NB4 (cell line): ENCODE measurements at places on chromosomes 12 and 14.

GRCh38 chr12:58819345-58819744 lies 101.0 kb downstream of the LRIG3 start:
- DNase-seq, result no peak

GRCh38 chr14:67429510-67430205 lies 17.7 kb upstream of the PLEK2 start:
- no peak for DNase-seq

GRCh38 chr14:43669355-43669754 lies 837.7 kb downstream of the FSCB start:
- no peak for DNase-seq

DNA sequence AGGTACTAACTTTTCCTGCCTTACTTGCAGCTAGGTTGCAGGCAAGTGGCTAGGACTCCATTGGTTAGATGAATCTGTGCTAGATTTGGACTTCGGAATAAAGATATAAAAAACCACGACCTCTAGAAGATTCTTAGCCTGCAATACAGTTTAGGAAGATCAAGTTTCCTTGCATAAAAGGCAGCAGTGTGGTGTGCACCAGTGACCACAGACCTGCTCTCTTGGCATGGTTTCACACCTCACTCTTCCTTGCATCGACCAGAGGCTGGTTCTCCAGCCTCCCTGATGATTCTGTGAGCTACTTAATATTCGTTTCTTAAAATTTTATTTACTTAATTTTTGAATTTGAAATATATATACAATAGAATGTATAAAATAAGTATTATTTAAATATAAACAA lies 9.8 kb downstream of the KLHDC1 start:
- no peak for DNase-seq

- no peak for DNase-seq
Measured at GRCh38 chr14:24334431-24335291, at the start of gene ADCY4. TSS of gene ADCY4 (minus strand) at chr14:24335071. CDS start at chr14:24334652, 419 bp downstream.

- DNase-seq, result no peak
Measured at GRCh38 chr12:16756833-16757555, 151.0 kb upstream of the LMO3 start.

GRCh38 chr14:71693381-71693780 lies 238.8 kb upstream of the RGS6 start:
- peak; percentile 14 for DNase-seq

- no peak for DNase-seq
Measured at GRCh38 chr12:119668324-119668841, 450 bp downstream of the PRKAB1 start.

DNA sequence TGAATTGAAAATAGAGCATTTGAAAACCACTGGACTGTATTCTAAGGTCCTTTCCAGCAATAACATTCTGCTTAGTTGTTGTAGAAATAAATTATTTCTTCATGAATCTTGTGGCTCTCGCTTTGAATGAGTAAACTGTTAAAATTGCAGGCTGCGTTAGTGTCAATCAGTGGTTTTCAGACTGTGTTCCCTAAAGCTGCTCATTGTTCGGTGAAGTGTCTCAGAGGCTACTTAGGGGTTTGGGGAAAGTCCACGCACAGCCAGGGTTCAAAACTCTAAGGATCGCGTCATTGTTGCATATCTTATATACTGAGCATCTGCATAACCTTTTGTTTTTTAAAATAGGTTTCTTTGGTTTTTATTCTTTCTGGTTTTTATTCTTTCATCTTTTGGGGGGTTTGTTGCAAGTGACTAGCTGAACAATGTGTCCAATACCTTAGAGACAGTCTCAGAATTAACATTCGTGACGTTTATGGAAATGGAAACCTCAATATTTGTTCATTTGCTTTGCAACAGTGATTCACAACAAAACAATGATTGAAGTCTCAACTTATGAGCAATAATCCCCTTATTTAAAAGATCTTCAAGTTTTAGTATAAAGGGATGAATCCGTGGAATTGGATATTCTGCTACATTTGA lies 108.1 kb downstream of the TTLL5 start:
- no peak for DNase-seq

DNA sequence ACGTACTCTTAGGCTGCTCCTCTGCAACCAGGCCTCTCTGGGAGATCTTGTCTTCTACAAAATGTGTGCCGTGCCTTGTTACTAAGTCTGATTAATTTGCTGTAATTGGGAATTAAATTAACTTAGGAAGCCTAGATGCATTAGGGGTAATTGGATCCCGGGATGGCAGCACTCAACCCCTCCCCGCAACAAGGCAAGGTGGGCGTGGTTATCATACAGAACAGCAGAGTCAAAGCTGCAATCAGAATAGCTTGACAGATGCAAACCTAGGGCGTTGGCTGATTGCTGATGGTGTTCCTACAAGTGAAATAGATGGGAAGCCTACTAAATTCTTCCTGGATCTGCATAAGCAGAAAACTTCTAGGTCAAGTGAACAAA lies 34.5 kb upstream of the NFYB start:
- DNase-seq, result no peak

DNA sequence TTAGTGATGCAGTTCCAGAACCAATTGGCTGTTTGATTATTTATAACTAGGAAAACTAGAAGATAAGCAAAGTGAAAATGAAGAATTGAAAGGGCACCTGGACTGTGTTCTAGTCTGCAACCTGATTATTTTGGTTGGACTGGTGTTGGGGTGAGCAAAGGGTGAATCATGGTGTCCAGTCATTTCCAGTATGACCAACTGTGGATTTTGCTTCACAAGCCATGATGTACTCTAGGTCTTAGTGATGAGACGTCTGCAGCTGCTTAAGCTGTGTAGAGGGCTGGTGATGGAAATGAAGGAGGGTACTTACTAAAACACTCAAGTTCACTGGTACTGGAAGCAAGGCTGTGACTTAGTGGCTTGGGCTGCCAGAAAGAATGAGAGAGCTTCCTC lies 193.2 kb upstream of the FRMD6 start:
- no peak for DNase-seq

DNA sequence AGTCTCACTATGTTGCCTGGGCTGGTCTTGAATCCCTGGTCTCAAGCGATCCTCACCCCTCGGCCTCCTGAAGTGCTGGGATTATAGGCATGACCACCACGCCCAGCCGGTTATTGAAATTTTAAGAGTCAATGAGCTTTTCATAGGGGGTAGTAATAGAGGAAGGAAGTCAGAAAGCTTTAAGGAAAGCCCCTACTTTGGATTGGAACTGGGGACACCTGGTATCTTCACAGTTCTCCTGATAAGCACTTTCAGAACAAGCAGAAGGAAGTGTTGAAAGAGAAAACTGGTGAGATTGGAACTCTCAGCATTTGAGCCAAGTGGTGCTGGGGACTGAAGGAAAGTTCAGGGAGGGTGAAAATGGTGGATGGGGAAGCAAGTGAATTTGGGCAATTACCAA lies 5.1 kb downstream of the SLC4A8 start:
- no peak for DNase-seq

DNA sequence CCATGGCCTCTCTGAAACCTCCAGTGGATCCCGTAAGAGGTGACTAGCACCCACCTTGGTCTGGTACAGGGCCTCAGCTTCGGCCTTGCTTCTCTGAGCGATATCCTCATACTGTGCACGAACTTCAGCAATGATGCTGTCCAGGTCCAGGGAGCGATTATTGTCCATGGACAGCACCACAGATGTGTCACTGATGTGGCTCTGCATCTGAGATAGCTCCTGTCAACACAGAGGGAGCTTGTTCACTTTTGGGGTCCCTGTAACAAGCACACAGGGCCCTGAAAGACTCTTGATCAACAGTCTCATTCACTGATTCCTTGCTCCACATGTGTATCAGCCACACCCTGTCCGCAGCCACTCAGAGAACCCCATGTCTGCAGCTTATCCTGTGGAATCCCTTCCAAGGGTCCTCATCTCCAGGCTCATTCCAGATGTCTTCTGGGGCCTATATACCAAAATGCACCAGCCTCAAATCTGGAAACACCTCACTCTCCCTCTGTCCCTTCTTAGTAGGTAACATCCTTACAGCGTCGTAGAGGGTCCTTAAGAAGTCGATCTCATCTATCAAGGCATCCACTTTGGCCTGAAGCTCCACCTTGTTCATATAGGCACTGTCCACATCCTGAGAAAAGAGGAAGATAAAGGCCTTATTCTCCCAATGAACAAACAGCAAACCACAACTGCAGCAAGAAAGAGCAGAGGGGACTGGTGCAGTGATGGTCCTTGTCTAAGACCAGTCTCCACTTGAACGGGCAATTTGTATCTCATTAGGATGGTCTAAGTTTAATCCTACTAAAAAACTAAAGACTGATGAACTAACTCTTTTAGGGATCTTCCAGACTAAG lies 3.5 kb downstream of the KRT3 start:
- peak; percentile 55 for DNase-seq

DNA sequence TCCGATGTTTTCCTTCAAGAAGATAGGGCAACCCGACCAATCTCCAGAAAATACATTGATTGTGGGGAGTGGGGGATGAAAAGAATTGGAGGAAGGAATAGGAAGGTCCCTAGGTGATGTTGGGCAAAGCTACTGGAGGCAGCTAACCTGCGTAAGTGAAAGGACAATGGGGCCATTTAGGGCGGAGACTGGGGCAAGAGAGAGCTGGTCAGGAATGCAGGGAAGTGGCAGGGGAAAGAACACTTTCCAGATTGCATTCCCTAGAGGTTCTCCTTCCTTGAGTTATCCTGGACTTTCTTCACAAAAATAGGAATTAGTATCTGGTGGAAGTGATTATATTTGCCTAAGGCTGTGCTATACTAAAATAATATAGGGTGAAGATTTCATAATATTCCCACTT lies 151.8 kb upstream of the HMGA2 start:
- no peak for DNase-seq

- DNase-seq, result peak; percentile 8
Measured at GRCh38 chr14:97138801-97139200, 341.6 kb downstream of the VRK1 start.

- no peak for DNase-seq
Measured at GRCh38 chr12:81381951-81382350, 304.1 kb downstream of the ACSS3 start.

DNA sequence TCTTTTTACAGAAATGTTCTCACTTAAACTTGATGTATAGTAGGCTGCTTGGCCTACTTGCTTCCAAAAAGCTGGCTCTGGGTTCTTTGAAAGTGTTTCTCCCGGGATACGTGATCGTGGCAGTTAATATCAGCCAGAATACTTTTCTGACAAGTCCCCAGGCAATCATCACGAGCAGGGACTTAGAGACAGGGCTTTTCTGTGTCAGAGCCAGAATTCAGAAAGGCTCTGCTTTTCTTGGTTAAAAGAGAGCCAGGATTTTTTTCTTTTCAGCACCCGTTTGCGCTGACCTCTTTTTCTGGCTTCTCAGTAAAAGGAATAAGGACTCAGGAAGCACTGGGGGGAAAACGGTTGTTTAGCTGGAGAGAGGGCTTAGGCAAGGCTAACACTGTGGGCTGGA lies 57.8 kb upstream of the ARHGAP5 start:
- DNase-seq, result no peak

- DNase-seq, result no peak
Measured at GRCh38 chr12:3698218-3698974, 54.5 kb downstream of the CRACR2A start.

- no peak for DNase-seq
Measured at GRCh38 chr12:59708064-59708463, 112.2 kb downstream of the SLC16A7 start.

GRCh38 chr14:23984891-23985602 lies 3.7 kb upstream of the DHRS4L2 start:
- peak; percentile 11 for DNase-seq

DNA sequence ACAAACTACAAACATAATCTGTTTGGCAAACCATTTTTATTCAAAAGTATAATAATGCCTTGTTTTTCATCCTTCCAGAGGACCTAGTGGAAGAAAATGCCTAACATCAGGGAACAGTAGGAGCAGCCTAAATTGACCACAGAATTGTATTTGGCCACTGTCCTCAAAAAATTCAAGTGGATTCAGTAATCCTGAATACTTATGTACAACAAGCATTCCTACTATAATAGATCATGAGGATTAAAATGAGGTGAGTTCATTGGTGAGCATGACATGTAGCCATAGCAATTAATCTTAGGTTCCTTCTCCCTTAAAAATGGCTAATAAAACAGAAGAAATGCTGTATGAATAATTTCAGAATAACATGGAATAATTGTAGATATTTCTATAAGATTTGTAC lies 209.3 kb downstream of the DAD1 start:
- DNase-seq, result no peak

- DNase-seq, result no peak
Measured at GRCh38 chr12:52022841-52023181, 16.1 kb downstream of the TAMALIN start.

GRCh38 chr12:117461732-117462131 lies 100.3 kb upstream of the NOS1 start:
- DNase-seq, result no peak

DNA sequence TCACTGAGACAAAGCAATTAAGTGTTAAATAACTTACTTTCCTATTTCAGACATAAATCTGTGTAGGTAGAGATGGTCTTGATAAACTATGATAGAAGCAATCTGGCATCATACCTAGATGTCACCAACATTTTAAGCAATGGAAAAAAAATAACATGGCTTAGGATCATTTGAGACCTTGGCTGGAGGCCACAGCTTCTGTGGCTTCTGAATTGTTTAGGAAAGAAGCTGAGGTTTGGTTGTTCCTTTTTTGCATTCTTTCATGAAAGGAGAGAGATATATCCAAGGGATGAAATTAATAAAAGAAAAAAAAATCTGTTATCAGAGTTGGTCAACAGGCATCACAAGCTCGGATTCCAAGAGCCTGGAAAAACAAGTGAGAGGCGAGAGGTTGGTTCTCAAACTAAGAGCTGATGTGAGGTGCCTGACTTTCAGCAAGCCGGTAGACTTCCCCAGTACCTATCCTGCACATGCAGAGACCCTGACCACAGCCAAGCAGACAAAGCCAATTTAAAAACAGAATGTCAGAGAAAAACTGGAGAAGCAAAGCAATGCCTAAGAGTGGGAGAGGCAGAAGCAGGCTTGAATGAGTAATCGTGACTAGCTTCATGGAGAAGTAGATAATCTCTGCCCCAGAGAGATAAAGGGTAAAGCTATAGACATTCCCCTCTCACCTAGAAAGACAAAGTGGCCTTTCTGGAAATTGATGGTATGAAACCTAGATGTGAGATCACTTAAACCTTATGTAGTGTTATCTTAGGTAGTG lies 43.4 kb upstream of the ST8SIA1 start:
- DNase-seq, result no peak

DNA sequence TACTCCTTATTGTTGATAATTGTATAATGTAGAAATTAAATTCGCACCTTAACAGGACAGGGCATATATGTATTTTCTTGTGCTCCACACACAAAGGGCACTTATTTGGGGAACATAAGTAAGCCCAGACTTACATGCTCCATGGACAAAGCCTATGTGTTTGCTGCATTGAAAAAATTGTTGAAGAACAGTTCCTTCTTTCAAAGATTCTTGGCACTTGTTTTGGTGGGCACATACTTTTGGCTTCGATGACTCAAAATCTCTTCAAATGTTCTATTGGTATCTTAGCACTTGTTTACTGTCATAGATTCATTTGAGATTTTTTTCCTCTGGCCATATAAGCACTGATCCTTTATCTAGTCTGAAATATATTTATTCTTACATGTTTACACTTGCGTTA lies 1.4 kb upstream of the MAP4K5 start:
- peak; percentile 25 for DNase-seq

- no peak for DNase-seq
Measured at GRCh38 chr14:96229315-96229714, 24.7 kb downstream of the BDKRB2 start.

GRCh38 chr14:77067632-77068516 lies 30.2 kb upstream of the CIPC start:
- DNase-seq, result peak; percentile 57
